ENCODE measurements at places on chromosomes 4 and X. TPM values are rescaled to one million over a fixed set of nuclear protein-coding genes. Genes with fewer than 3 reads are reported as not detected.

The SHOX gene
- not detected for total RNA-seq

The SYNPO2 gene
- 3.4 TPM for total RNA-seq

The PI4K2B gene
- 21.2 TPM for total RNA-seq

The LUZP4 gene
- total RNA-seq: not detected

The PCDH19 gene
- total RNA-seq: 0.09 TPM

The CCDC110 gene
- 4.2 TPM for total RNA-seq

The NKAP gene
- 6.0 TPM for total RNA-seq

The GRPR gene
- not detected for total RNA-seq

The NLGN3 gene
- 1.5 TPM for total RNA-seq

The HPF1 gene
- 26.5 TPM for total RNA-seq

The TRIM75 gene
- total RNA-seq: not detected

The RAB39B gene
- total RNA-seq: 1.6 TPM

Measured in fibroblast of the aortic adventitia (primary cell).